ENCODE measurements at places on chromosomes 11 and 22.

DNA sequence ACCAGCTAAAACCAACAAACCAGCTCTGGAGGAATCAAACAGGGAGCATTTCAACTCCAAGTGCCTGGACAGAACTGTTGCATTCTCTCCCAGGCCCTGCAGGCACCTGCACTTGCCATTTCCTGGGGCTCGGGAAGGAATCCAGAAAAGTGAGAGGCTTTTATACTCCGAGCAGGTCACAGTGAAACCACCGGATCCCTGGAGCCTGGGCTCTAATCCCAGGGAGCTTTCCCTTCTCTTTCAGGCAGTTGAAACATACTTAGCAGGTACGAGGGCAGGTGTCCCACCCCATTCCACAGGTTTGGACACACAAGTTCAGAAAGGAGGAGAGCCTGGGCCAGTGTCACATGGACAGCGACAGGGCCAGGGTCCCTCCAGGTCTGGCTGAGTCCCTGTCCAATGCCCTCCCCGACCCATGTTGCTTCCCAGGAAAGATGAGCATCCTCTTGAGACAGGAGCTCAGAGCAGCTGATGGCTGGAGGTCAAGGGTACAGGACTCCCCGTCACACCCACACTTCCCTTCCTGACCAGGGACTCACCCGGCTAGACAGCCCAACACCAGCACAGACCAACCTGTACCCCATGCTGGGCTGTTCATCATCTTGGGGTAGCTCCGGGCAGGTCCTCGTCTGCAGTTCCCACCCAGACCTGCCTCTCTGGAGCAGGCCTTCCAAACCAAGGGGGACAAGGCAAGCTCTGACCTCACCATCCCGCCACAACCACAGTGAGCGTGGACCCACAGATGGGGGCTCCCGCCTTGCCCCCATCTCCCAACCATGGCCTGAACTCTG, 49.9 kb upstream of the CD5 start:
- DNase-seq: no peak

- DNase-seq: peak; percentile 25
Measured at GRCh38 chr11:120248551-120249278, 8.8 kb downstream of the POU2F3 start.

- no peak for DNase-seq
Measured at GRCh38 chr22:38751066-38751421, 4.8 kb downstream of the SUN2 start.

DNA sequence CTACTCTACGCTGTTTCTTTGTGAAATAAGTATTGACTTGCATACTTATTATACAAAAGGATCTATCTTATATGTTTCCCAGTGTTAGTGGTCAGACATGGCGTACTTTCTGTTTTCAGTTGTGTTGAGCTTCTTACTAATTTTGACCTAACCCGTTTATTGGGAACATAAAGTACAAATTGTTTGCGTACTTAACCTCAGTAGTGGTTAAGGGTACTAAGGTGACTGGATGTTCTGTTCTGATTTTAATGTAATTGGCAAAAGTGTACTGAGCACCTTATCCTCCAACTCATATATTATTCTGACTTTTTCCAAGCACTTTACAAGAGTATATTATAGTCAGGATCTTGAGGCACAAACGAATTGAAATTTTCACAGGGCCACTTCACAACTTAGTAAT, 17.2 kb downstream of the TBCEL start:
- no peak for DNase-seq

GRCh38 chr11:120517801-120518291, 6.3 kb downstream of the GRIK4 start:
- no peak for DNase-seq

DNA sequence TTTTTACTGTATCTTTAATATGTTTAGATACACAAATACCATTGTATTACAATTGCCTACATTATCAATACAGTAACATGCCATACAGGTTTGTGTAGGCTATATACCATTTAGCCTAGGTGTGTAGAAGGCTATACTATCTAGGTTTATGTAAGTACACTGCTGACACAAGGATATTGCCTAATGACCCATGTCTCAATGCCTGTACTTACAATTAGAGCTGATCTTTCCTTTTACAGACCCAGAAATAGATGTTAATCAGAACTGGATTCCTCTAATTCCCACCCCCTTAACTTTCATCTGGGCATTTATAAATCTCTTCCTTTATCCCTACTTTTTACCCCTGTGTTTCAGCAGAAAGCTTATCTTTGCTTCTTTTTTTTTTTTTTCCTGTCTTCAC, 229.5 kb downstream of the METTL15 start:
- no peak for DNase-seq

GRCh38 chr11:132459736-132460135, 1072.6 kb downstream of the OPCML start:
- no peak for DNase-seq

- DNase-seq: no peak
Measured at GRCh38 chr11:3143136-3143880, 21.8 kb downstream of the OSBPL5 start.

- no peak for DNase-seq
Measured at GRCh38 chr11:8013833-8014232, 26.7 kb downstream of the EIF3F start.

GRCh38 chr22:49799431-49800075, 28.1 kb downstream of the BRD1 start:
- DNase-seq: no peak

GRCh38 chr11:44780940-44781631, 54.3 kb downstream of the TSPAN18 start:
- DNase-seq: no peak

DNA sequence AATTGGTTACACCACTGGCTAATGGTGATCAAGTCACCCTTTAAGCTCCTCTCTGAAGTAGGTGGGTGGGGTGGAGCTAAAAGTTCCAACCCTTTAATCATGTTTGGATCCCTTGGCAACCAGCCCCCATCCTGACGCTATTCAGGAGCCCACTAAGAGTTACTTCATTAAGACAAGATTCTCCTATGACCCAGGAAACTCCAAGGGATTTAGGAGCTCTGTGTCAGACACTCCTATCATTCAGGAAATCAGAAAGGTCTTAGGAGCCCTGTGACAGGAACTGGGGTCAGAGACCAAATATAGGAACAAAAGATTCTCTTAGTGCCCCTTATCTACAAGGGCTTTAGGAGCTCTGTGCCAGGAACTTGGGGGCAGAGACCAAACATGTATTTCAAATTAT, 141.3 kb downstream of the ATG16L2 start:
- no peak for DNase-seq

DNA sequence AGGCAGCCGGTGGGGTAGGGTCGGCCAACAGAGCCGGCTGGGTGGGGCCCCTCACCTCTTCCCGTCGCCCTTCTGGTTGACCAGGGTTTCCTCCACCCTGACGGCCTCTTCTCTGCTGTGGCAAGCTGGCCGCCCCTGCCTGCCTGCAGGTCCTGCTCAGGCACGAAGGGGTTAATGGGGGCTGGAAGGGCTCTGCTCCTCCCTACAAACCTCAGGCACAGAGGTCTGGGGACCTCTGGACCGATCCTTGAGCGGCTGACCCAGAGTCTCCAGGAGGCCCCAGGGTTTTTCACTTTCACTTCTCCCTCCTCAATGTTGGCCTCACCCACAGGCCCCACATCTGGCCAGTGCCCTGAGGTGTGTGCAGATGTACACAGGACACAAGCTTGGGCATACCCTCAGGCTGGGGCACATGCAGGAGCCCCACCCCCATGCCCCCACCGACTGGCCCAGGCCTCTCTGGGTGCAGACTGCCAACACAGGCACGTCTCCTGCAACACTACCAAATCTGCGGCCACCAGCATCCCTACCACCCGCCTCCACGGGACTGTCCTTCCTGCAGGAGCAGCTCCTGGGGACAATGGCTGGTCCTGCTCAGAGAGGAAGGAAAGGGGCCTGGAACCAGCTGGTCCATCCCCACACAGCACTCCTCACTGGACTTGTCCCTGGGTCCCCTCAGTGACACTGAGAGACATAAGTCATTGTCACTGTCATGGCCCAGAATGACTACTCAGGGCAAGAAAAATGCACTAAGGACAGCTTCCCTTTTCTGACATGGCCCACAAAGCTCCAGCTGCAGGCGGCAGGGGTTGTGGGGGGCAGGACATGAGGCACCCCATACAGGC, 3.2 kb upstream of the TBX1 start:
- DNase-seq: no peak

DNA sequence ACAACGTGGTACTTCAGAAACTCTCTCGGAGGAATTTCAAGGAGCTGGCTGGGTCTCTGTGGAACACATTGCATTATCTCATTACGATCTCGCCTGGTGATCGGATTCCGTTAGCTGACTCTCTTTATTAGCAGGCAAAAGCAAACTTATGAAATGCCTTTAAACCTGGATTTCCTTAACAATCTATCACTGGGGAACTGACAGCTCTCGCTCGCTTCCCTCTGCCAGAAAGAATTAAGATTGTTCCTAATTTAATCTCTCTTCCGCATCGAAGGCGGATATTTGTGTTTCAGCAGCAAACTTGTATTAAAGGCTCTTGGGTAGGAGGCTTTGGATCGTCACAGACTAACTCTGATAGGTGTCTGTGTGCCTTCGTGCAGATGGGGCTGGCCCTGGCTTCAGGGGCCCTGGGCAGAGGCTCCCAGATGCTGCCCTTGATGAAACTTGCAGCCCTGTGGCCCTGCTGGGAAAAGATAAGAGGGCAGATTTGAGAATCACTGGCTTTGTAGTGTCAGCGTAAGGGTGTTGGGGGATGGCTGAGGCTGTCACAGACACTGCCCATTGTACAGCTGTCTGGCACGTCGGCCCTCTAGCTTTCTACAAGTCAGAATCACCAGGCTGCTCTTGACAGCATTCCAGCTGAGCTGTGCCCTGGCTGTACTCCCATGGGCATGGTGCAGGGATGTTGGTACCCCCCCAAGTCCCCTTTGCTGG, 162.2 kb upstream of the NECTIN1 start:
- no peak for DNase-seq

DNA sequence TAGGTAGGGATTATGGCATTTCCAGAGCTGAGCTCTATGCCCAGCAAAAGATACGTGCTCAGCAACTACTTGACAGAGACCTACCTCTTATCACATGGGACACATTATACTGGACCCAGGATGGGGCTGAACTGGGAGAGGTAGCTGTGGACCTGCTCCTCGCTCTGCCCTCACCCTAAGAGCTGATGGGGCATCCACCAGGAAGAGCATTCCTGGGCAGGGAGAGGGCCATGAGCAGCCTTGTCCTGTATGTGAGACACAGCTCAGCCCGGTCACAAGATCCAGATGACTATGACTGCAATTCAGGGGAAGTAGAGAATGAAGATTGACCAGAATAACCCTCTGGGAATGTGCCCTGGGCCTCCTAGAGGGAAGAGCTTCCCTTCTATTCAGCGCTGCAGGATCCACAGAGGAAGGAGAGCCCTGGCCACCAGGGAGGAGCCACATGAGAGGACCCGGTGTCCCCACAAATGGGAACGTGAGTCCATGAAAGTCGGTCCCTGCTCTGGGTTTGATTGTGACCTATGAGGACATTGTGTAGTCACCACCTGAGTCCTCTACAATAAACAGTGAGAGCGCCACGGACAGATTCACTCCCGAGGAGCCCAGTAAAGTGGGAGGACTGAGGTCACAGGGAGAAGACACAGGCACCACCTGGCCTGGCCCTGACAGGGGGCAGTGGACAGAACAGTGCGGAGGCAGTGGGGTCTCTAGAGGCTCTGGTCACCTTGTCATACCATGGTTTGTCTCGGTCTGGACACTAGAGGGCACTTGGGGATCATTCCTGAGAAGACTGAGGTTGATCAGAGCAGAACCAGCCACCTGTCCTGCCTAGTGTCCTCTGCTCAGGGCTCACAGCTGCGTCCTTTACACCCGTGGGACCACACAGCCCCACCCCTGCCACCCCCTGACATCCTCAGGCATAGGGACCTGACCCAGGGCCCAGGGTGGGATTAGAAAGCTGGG, 99.5 kb downstream of the ZNF280B start:
- DNase-seq: no peak

DNA sequence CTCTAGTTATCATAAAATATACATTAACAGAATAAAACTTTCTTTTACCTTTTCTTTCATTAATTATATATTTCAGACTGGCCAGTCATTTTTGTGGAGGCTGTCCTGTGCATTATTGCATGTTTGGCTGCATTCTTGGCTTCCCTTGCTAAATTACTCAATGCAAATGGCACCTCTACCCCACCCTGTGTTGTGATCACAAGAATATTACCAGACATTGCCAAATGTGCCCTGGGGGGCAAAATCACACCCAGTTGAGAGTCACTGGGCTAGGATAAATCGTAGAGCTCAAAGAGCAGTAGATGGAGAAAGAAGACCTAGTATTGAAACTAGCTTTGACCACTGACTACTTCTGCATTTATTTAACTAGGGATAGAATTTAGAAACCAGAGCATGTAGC, 1257.8 kb upstream of the TENM4 start:
- no peak for DNase-seq

DNA sequence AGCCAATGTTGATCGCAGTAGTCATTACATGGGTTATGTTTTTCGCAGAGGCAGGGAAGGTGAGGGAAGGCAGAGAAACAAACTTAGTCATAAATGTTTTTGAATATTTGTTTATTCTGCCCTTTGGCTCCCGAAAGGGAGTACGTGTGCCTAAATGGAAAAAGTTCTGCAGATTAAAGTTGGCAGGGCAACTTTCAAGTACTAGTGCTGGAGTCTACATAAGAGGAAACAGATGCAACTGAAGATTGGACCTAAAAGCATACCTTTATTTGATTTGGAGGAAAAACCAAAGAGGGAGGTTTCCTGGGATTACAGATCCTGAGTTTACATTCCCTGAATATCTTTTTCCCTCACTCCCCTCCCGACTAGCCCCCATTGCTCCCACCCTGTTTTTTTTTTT, 5.7 kb downstream of the HSD17B12 start:
- no peak for DNase-seq

GRCh38 chr11:46701078-46701654, 335 bp downstream of the ZNF408 start:
- DNase-seq: no peak
